OCI-LY7 (cell line): ENCODE measurements at places on chromosomes 1 and 21.

GRCh38 chr21:20652846-20653245, 345.4 kb upstream of the NCAM2 start:
- DNase-seq = no peak

GRCh38 chr1:107139833-107140702, 771 bp upstream of the NTNG1 start:
- peak; percentile 68 for DNase-seq

DNA sequence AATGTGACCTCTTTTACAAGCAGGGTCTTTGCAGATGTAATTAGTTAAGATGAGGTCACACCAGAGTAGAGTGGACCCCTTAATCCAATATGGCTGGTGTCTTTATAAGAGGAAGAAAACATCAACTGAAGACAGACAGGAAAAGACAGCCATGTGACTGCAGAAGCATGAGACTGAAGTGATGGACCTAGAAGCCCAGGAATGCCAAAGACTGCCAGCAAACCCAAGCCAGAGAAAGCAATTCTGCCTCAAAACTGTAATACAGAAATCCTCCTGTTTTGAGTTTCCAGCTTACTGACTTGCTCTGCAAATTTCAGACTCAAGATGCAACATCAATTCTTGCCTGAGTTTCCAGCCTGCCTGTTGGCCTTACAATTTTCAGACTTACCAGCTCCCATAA, 17.3 kb downstream of the ENAH start:
- DNase-seq = no peak

DNA sequence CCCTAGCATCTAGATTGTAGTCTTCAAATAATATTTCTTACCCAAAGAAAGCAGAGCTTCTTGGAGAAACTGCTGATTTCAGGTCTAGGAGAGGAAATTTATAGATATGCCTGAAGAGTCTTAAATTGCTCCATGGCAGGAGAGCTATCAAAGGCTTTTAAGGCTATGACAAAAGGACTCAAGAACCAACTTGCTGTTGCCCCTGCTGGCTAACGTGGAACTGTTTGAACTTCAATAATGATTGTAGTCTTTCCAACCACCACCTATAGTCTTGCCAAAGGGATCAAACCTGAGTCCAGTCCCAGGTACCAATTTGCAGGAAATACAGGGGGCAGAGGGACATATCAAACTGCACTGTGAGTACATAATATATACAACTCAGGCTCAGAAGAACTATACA, 336.2 kb upstream of the ESRRG start:
- no peak for DNase-seq

DNA sequence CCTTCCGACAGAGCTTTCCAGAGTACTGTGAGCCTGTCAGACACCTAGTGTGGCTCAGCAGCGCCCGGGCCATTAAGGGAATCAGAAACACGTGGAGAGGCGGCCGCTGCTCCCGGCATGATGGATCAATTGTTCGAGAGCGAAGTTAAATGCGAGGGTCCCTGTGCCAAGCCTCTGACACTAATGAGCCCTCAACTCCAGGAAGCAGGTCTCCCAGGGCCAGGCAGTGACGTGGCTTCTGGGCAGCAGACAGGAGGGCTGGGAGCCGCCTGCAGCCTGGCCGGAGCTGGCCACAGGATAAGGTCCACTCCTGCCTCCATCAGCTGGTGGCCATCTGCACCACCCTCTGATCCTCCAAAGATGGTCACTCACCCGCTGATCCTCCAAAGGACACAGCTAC, 67.5 kb upstream of the CLDN14 start:
- no peak for DNase-seq

DNA sequence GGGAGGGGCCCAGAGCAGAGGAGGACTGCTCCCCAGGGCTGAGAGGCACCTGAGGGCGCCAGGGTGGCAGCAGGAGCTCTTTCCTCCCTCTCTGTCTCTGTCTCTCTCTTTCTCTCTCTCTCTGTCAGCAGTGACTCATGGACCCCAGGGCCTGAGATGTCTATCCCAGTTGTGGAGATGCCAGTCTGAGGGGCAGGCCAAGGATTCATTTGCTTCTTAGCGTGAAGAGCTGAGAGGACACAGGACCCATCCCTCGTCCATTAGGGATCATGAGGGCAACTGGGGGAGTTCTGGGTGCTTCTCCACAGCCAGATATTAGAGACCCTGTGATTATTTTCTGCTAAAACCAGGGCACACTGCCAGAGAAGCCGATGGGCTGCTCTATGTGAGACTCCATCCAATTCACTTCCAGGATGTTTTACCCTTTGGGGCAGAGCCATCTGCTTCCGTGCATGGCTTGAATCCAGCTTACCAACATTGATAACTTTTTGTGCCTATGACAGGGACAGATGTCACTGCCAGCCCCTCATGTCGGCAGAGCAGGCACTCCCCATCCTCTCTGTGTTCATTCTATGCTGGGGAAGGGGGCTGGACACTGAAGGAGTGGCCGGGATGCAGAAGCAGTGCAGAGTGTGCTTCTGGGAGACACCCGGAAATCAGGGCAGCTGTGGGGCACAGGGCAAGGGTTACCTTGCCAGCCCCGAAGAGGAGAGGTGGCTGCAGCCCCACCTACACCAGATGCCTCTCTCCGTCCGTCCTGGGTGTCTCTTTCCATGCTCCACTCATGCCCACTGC, 4.1 kb upstream of the PCBP3 start:
- DNase-seq = no peak

- no peak for DNase-seq
Measured at GRCh38 chr1:19981507-19982312, 2.3 kb upstream of the PLA2G2A start.

GRCh38 chr1:16281765-16282164, 44.8 kb upstream of the CPLANE2 start:
- no peak for DNase-seq

DNA sequence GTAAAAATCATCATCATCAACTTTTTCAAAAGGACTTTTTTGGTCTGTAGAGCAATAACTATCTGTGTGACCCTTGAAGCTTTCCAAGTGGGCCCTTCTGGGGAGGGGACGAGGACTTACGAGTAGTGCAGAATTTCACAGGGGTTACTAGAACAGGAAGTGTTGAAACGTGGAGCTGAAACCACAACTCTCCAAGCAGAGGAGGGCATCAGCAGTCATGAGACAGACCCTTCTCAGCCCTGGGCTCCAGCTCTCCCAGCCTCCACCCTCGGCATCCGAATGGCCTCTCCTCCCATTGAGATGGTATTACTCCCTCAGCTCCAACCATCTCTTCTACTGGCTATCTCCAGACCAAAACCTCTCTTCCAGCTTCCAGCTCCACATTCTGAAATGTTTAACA, 3.6 kb downstream of the FAM89A start:
- no peak for DNase-seq

GRCh38 chr1:1470626-1471388, 758 bp upstream of the ATAD3B start:
- peak; percentile 63 for DNase-seq

DNA sequence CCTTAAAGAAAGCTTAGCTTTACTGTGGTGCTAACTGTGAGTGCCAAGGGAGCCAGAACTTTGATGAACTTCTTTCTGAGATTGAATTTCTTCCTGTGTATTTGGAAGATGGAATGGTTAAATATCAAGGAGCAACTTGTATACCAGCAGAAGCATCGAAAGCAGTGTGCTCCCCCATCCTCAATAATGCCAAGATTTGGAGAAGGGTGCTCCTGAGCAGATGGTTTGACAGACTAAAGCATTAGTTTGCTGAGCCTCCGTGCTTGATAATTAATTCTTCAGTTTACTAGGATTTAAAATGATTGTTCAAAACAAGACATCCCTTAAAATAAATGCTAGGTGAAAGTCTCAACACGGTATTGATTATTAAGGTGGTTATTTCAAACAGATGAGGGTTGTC, 42.4 kb upstream of the AKT3 start:
- DNase-seq = no peak

DNA sequence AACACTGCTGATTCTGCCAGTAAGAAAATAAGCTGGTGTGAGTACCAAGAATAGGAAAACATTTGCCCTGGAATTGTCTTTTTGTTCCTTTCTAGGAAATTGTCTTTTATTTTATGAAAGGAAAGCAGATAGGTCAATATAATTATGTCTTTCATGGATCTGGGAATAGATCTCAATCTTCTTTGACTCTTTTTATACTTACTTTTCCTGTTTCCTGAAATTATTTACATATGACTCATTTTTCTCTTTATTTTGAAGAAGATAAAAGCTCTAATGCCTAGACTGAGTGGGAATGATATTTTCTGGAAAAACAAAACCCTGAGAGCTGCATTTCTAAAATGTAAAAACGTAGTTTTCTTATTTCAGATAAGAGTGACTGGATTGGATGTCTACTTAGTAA, 100.1 kb downstream of the MAN1A2 start:
- no peak for DNase-seq

DNA sequence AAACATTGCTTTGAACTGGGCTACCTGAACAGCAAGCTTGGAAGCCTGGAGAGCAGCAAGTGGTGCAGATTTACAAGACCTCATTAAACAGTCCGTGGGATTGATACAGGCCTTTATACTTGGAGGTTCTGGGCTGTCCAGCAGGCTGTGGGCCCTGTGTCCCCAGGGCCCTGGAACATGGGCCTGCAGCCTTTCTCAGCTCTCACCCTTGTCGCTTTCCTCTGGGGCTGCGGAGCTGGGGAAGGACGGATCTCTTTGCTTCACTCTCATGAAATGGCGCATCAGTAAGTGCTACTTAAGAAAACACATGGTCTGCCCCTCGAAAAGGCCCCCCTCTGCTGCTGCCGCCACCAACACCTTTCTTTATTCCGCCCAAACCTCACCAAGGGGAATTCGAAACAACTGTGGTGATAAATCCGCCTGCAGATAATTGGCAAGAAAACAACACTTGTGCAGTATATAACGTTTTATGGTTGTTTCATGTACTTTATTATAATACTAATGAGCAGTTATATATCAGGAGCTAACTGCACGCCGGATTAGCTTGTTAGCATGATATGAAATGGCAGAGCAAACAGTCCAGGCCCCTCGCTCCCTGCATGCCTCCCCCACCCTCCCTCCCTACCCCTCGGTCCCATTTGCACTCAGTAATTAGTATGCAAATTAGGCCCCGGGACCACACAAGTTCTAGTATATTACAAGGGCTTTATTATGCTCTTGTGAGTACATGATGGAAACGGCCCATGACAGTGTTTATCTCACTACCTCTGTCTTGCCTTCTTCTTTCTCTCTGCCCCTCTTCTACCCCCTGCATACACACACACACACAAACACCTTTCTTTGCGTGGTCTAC, 131.5 kb downstream of the RNF220 start:
- DNase-seq = no peak

- DNase-seq = peak; percentile 61
Measured at GRCh38 chr1:6599141-6599975, 3.3 kb downstream of the KLHL21 start.

GRCh38 chr1:228423404-228424053, 6.9 kb upstream of the TRIM17 start:
- no peak for DNase-seq

- no peak for DNase-seq
Measured at GRCh38 chr21:36792505-36792967, 93.6 kb downstream of the SIM2 start.

DNA sequence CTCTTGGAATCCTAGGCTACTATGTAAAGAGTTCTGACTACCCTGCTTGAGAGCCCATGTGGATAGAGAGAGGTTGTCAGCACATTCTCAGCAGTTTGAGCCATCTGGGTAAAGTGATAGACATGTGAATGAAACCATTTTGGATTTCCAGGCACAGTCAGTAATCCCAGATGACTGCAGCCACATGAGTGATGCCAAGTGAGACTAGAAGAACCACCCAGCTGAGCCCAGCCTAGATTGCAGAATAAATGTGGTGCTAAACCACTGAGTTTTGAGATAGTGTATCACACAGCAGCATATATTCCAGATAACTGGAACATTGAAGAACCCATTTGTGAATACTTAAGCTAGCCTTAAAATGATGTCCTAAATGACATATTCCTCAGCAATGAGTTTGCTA, 166.2 kb downstream of the ATP6V1G3 start:
- no peak for DNase-seq

DNA sequence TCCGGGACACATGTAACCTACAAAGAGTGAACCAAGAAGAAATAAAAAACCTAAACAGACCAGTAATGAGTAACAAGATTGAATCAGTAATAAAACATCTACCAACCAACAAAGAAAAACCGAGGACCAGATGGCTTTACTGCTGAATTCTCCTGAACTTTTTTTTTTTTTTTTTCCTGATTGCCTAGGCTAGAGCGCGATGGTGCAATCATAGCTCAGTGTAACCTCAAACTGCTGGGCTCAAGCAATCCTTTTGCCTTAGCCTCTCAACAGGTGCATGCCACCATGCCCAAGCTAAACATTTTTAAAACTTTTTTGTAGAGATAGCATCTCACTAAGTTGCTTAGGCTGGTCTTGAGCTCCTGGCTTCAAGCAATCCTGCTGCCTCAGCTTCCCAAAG, 11.2 kb upstream of the FGGY start:
- no peak for DNase-seq

GRCh38 chr1:68174738-68175113, 57.6 kb downstream of the WLS start:
- DNase-seq = no peak

GRCh38 chr21:33848249-33848953, 67.2 kb downstream of the ATP5PO start:
- DNase-seq = peak; percentile 14

- no peak for DNase-seq
Measured at GRCh38 chr1:118692143-118692542, 296.0 kb downstream of the TBX15 start.

DNA sequence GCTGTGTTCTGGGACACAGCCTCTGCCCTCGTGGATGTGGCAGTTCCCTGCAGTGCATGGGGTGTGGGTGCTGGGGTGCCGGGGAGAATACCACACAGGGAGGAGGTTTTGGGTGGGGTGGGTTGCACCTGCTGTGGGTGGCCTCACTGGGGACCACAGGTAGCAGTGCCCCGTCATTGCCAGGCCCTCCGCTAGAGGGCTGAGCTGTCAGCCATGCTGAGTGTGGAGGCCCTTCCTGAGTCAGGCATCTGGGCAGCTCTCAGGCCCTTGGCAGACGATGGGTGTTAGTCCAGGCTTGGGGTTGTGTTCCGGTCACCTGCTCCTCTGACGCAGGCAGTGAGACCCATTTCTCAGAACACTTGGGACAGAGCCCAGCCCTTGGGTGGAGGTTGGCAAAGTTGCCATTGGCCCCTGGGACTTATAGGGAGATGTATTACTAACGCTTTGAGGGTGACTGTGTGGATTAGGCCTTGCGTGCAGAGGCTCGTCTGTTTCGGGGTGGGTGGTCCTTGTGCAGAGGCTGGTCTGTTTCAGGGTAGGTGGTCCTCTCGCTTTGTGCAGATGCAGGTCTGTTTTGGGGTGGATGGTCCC, 23.9 kb downstream of the PCNT start:
- DNase-seq = peak; percentile 43

GRCh38 chr1:19033515-19033839, 77.0 kb upstream of the IFFO2 start:
- DNase-seq = no peak

GRCh38 chr1:156935505-156936128, 15.2 kb downstream of the LRRC71 start:
- DNase-seq = no peak

DNA sequence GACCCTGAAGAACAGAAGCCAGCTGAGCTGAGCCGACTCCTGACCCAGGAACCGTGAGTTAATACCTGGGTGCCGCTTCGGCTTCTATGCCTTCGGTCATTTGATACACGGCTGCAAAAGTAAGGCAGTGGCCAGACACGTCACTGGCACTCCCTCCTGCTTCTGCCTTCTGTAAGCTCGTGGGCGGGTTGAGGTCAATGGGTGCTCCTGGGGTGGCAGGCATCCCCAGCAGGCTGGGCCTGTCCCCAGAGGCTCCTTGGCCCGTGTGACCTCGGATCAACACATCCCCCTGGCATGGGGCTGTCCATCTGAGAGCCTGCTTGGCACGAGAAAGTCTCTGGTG, 35.7 kb upstream of the COL6A1 start:
- DNase-seq = no peak

GRCh38 chr1:184790642-184791549, 36.2 kb upstream of the EDEM3 start:
- DNase-seq = no peak
